DMS 273 treated with DMSO at 0.1 percent for 48 hours (cell line): ENCODE measurements at places on chromosomes 7 and 10.
A peak's percentile ranks its signal among the peaks of the same experiment; 100 is the strongest.

GRCh38 chr7:20407585-20408466 lies 77.1 kb downstream of the ITGB8 start:
- DNase-seq, result no peak

GRCh38 chr7:99106821-99107241 lies 37.1 kb downstream of the SMURF1 start:
- DNase-seq, result no peak

DNA sequence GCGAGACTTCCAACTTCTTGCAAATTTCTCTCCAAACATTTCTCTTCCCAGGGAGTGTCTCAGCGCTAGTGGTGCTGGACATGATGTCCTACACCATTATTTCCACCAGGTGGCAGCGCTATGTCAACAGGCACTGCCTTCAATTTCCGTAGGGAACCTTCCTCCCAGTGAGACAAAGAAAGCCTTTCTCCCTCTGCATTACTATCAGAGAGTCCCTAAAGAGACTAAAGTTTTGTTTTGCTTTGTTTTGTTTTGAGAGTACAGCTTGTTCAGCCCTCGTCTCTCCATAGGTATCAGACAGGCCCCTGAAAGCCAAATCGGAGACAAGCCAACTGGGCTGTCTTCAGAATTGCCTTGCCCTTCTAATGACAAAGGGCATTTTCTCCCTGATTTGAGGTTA lies 44.2 kb upstream of the GGCT start:
- DNase-seq, result peak; percentile 80

GRCh38 chr10:120260456-120260855 lies 196.6 kb upstream of the PLPP4 start:
- peak; percentile 1 for DNase-seq

DNA sequence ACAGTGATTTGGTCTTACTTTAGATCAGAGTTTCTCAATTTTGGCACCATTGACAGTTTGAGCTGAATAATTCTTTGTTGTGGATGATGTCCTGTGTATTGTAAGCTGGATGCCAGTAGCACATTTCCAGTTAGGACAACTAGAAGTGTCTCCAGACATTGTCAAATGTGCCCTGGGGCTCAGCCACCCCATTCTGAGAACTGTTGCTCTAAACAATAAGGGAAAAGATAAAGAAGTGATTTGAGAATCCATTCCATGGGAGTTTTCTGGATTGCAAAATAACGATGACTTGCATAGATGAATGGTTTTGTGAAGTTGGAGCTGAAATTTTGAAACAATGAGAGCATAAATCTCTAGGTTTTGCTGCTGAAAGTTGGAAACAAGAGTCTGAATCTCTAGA lies 44.6 kb downstream of the NUP205 start:
- no peak for DNase-seq

DNA sequence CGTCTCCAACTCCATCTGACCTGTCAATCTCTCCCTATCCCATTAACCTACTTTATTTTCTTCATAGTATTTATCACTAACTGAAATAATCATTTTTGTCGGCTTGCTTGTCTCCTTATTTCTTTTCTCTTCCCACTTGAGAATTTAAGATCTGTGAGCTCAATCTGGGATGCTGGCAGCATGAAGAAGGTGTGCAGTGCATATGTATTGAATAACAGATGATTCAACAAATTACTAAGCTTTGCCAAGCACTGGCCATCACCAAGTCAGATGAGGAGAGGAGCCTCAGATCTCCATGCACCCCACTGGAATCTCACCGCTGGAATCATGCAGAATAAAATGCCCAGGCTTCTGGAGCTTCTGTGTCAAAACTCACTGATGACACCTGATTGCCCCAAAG lies 47.6 kb upstream of the PPP1R3C start:
- no peak for DNase-seq

DNA sequence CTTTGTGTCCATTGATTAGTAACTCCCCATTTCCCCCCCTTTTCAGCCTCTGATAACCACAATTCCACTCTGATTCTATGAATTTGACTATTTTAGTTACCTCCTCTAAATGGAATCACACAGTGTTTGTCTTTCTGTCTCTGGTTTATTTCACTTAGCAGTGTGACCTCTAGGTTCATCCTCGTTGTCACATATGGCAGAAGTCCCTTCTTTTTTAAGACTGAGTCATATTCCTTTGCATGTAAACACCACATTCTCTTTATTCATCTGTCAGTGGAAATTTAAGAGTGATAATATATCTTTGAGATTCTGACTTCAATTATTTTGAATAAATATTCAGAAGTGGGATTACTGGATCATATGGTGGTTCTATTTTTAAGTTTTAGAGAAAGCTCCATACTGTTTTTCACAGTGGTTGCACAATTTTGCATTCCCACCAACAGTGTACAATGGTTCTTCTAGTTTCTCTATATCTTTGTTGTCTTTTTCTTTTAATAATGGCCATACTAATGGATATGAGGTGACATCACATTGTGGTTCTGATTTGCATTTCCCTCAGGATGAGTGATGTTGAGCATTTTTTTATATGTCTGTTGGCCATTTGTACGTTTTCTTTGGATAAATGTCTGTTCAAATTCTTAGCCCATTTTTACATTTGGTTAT lies 126.1 kb upstream of the GRB10 start:
- no peak for DNase-seq

GRCh38 chr7:84294847-84295455 lies 100.4 kb upstream of the SEMA3A start:
- no peak for DNase-seq

- no peak for DNase-seq
These were observed 78.4 kb upstream of the MEOX2 start for GRCh38 chr7:15764851-15765382.

DNA sequence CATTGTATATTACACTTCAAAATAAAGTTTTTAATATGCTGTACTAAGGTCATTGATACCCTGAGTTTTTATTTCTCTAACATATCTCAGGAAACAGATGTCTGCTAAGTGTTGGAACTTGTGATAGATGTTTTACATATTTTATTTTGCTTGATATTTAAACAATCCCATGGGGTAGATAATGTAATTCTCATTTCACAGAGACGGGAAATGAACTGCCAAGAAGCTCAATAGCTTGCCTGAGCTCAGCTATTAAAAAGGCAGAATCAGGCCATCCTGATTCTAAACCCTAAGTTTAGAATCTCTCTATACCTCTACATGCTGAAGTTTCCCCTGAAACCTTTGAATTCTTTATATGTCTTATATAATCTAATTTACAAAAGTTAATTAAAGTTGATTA lies 126.3 kb downstream of the LRRC18 start:
- no peak for DNase-seq

DNA sequence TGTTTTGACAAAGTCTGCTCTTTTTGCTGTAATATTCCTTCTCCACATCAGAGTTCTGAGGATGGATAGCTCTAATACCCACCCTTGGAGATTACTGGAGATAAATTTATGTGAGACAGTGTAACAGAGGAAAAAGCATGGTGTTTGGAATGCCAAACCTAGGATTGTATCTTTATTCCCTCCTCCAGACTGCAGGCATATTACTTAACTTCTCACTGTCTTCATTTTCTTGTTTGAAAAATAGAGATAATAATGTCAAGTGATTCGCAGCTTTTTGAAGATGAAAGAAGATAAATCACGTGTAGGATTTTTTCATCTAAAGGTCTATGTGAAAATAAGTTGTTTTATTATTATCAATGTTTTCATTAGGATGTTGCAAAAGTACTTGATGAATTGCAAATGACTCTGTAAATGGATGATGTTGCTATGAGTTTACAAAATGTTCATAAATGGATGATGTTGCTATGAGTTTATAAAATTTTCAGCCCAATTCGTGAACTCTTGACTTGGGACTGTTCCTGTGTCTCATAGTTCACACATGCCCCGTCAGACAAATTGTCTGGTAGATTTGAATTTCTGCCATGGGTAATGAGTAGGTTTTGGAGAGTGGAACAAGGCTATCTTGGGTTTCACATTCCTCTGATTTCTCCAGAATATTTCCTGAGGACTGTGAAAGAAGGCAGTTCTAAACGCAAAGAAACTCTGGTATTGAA lies 113.1 kb upstream of the IGFBP3 start:
- no peak for DNase-seq

- no peak for DNase-seq
These were observed 79.6 kb upstream of the STRIP2 start for GRCh38 chr7:129354428-129355157.

DNA sequence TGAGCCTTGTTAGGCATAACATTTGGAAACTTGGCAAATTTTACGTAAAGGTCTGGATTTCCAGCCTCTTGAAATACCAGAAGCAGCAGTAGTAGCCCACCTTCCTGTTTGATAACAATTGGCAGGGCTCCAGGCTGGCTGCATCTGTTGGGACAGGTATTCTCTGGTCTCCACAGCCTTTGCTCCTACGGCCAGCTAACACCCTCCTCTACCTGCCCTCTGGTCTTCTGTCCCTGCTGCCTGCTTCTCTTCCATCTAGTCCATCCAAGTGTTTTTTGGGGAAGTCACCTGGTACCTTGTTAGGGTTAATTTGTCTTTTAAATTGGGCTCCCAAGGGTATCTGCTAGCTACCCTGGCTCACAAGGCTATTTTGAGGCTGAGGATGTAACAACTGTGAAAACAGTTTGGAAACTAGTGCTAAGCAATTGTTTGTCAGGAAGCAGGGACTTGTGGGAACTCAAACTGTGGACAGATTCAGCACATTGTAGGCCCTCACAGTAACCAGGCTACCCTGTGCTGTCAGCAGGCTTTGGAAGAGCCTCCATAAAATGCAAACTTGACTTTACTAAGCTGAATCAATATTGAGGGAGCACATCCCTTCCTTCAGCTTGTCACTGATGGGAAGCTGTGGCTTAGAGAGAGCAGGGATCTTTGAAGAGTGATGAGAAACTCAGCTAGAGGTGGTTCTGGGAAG lies 8.5 kb downstream of the RPS24 start:
- DNase-seq, result no peak

- DNase-seq, result no peak
These were observed 1.3 kb downstream of the HOXA9 start for GRCh38 chr7:27164045-27164366.

DNA sequence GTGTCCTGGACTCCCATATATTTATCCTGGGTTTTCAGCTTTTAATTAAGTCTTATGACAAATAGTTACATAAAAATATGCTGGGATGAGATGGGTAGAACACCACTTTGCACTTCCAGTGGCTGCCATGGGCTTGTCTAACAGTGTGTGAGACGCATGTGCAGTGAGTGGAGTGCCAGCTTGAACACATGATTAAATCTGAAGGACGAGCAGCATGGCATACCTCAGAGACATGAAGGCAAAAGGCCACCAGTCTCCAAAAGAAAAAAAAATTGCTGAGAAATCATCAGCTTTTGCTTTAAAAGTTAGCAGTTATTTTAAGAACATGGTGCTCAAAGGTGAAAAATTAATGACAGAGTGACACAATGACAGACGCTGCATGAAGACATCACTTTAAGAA lies 139.0 kb upstream of the ADCY1 start:
- DNase-seq, result no peak

DNA sequence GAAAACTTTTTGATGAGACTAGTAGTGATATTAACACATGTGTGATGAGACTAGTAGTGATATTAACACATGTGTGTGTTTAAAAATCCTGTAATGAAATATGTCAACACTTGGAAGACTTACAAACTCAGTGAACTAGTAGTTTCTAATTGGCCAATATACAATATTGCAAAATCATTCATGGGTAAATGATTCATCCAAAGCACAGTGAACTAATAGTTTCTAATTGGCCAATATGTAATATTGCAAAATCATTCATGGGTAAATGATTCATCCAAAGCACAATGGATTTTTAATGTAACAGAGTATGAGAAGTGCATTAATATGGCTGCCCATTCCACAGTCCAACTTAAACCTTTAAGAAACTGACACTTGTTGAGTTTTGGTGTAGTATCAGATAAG lies 77.8 kb downstream of the ATAD1 start:
- no peak for DNase-seq

DNA sequence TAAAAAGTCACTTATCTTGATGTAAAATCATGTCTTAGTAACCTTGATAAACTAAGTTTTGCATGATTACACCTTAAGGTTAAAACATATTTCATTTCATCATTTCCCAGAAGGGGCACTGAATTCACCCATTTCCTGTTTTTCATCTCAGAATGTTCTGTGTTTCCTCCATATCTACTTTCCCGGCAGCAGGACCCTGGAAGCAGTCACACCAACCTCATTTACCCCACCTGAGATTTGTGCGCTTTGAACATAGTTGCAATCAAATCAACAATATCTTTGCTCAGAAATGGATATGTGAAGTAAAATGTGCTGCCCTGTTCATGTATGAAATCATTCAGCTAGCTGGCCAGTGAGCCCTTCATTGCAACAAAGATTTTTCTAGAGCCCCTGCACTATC lies 46.8 kb downstream of the IKZF1 start:
- DNase-seq, result no peak

DNA sequence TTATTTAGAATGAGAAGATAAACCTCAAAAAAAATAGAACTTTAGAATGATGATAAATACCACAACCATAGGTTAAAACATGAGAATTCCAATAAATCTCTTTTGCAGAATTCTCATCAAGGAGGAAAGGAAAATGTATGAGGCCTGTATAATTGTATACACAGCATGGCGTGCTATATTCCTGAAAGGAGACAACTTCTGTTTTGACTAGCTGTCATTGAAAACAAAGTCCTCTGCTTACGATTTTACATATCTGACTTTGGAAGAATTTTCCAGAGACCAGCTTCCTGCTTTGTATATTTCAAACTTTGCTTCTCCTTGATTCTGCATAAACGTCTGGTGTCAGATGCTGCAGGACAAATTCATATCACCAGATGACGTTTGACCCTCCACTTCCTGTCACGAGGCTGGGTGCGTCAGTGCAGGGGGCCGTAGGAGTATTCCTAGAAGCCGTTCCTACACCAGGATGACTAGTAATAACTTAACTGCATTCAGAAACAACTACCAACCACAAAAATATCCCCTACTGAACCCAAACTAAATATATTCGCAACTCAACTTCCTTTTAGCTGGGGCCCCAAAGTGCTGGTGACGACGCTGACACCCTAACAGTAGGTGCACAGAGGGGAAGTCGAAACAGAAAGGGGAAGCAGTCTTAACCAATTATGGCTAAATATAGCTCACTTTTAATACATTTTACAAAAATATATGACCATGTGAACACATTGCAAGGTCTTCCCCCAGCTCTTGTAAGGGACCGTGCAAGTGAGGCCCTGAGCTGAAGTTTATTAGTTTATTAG lies 178.6 kb upstream of the INHBA start:
- no peak for DNase-seq
